Ureter (tissue), 1 donor: ENCODE measurements at places on chromosomes 1 and 21. TPM values are rescaled to one million over a fixed set of nuclear protein-coding genes. Genes with fewer than 3 reads are reported as not detected.

CHIA gene
- total RNA-seq, result not detected

CITED4 gene
- 17.9 TPM for total RNA-seq

OR2M3 gene
- total RNA-seq, result not detected

TMEM61 gene
- total RNA-seq, result 1.4 TPM

SLAMF9 gene
- total RNA-seq, result not detected

ZNF281 gene
- total RNA-seq, result 10.8 TPM

CYP4Z1 gene
- 3.5 TPM for total RNA-seq

C1QB gene
- 92.9 TPM for total RNA-seq

BARHL2 gene
- not detected for total RNA-seq

S1PR1 gene
- 38.7 TPM for total RNA-seq

S100A7 gene
- total RNA-seq, result not detected

WNT2B gene
- total RNA-seq, result 5.6 TPM

FCGR2B gene
- 11.6 TPM for total RNA-seq

TMEM200B gene
- 16.4 TPM for total RNA-seq

ACTL8 gene
- not detected for total RNA-seq
